Fibroblast of skin of left biceps (primary cell): ENCODE measurements at places on chromosomes 2 and 18.

GRCh38 chr2:57894381-57894780 is 152.2 kb upstream of the VRK2 start:
- DNase-seq = no peak

- no peak for DNase-seq
Observed at GRCh38 chr2:133713049-133713580, 144.9 kb upstream of the NCKAP5 start.

- no peak for DNase-seq
Observed at GRCh38 chr18:36176711-36177110, 10.6 kb upstream of the MOCOS start.

- no peak for DNase-seq
Observed at GRCh38 chr2:217014328-217015105, 154.7 kb upstream of the TNP1 start.

DNA sequence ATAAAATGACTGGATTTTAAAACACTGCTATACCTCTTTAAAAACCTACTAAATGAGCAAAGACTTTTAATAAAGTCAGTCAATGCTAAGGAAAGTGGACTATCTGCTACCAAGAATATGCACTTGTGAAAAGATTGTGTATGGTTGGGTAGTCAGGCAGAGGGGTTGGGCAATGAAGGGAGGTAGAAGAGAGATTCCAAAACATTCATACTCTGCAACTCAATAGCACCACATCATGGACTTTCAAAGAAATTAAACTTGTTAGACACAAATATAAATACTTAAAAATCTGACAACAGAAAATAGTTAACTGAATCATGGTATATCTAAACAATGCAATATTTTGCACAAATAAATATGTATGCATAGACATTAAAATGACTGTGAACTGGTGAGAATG is 139.9 kb upstream of the MAPRE2 start:
- no peak for DNase-seq

DNA sequence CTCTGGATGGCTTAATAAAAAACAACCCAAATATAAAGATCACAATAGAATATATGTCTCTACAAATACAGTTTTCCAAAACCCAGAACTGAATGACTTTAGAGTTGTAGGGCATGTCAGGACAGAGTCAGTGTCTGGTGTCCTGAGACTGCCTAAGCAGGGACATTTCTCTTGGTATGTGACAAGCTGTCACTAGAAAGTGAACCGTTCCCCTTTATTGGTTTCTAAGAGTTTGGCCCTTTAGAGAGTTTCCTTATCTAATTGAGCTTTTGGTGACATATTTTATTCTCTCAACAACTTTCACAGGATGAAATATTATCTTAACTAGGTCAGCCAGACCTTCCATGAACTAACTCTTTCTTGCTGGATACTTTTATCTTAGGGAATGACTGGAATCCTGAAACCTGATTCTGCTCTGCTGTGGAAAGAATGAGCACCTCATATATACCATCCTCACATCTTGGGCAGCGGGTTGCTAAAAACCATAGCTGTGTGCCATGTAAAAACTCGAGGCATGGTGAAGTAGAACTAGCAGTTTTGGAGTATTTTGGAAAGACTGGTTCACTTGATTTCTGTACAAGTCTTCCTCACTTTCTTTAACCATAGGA is 54.8 kb downstream of the CAVIN2 start:
- no peak for DNase-seq
